T-helper 17 cell (primary cell): ENCODE measurements at places on chromosomes 4 and X.
A peak's percentile ranks its signal among the peaks of the same experiment; 100 is the strongest.

DNA sequence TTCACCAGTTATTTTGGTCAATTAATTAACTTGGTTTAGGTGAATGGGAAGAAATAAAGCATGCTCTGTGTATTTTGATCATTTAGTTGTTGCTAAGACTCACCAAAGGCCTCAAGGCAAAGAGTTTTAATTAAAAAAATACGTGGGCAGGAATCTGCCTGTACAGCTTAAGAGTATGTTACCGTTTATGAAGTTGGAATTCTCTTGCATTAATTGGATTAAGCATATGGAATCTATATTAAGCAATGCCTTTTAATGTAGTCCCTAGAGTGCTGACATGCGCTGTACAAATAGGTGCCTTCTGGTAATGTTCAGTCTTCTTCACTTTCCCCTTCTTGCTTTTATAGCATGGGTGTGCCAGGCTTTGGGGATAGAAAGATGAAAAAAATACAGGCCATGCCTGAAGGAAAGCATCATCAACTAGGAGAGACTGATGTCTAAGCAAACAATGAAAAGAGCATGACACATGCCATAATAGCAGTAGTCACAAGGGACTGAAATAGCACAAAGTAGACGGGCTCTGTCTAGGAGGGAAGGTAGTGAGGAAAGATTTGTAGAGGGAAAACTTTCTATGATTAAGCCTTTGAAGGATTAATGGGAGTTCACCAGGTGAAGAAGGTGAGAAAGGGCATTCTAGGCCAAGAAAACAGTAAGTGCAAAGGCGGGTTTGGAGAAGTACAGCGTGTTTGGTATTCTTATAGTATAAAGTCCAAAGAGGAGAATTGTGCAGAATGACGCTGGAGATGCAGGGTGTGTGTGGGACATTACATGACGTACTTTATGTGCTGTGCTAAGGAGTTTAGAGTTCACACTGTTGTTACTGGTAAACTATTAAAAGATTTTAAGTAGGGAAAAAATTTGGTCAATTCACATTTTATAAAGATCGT is 226.1 kb upstream of the ANXA3 start:
- H3K4me1 ChIP-seq: peaks cover 1% of the 10 kb centered on the region
- no peak for DNase-seq
- H3K36me3 ChIP-seq: no peaks in the 10 kb centered on the region
- peaks cover 34% of the 10 kb centered on the region for H3K27me3 ChIP-seq
- H3K4me3 ChIP-seq: no peak overlapping the region
- H3K27ac ChIP-seq: no peak overlapping the region

DNA sequence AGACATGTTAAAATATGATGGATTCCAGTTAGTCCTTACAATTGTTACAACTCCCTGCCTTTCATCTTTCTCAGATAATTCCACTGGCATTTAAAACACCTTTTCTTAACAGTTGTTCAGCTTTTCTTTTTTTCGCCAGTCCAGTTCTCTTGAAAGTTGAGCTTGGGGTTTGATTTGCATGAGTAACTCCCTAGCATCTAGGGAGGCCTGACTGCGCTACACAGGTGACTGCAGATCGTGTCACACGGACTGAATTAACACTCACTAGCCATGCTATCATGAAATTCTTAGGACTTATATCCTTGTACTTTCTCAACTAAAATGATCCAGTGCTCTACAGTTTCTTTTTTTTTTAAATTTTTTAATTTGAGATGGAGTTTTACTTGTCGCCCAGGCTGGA is 69.8 kb downstream of the ARHGAP24 start:
- H3K4me1 ChIP-seq: no peaks in the 10 kb centered on the region
- no peak overlapping the region for H3K27ac ChIP-seq
- no peak for DNase-seq
- H3K4me3 ChIP-seq: no peak overlapping the region
- H3K27me3 ChIP-seq: no peaks in the 10 kb centered on the region

DNA sequence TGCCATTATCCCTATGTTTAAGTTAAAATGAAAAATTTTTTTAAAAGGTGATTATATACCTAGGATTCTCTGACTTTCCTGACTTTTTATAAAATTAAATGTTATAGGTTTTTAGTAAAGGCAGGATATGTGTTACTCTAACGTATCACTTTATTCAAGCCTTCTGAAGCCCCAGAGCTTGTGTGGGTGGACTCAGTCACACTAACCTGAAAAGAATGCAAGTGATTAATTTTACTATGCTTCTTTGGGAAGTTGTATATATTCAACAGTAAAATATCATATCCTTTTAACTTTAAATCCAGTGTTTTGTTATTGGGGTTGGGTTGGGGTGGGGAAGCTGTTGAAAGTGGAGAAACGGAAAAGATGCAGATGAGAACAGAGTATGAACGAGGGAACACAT is 22.8 kb downstream of the PDLIM3 start:
- H3K27ac ChIP-seq: no peak overlapping the region
- H3K4me1 ChIP-seq: peaks cover 16% of the 10 kb centered on the region
- DNase-seq: no peak
- H3K27me3 ChIP-seq: peaks cover 73% of the 10 kb centered on the region

GRCh38 chr4:6909970-6910339 is 329 bp downstream of the TBC1D14 start:
- no peak for DNase-seq
- peaks cover 44% of the 10 kb centered on the region for H3K4me1 ChIP-seq
- H3K4me3 ChIP-seq: peak overlapping the region; percentile 97
- H3K27me3 ChIP-seq: no peaks in the 10 kb centered on the region
- peak overlapping the region; percentile 92 for H3K27ac ChIP-seq

GRCh38 chr4:66750273-66750672 is 795.0 kb downstream of the CENPC start:
- no peak overlapping the region for H3K27ac ChIP-seq
- no peaks in the 10 kb centered on the region for H3K4me1 ChIP-seq
- no peaks in the 10 kb centered on the region for H3K27me3 ChIP-seq
- H3K36me3 ChIP-seq: no peaks in the 10 kb centered on the region

GRCh38 chr4:156969911-156970310 is 1.7 kb downstream of the PDGFC start:
- no peak overlapping the region for H3K27ac ChIP-seq
- no peak overlapping the region for H3K4me3 ChIP-seq
- DNase-seq: no peak
- no peaks in the 10 kb centered on the region for H3K36me3 ChIP-seq
- no peaks in the 10 kb centered on the region for H3K4me1 ChIP-seq

DNA sequence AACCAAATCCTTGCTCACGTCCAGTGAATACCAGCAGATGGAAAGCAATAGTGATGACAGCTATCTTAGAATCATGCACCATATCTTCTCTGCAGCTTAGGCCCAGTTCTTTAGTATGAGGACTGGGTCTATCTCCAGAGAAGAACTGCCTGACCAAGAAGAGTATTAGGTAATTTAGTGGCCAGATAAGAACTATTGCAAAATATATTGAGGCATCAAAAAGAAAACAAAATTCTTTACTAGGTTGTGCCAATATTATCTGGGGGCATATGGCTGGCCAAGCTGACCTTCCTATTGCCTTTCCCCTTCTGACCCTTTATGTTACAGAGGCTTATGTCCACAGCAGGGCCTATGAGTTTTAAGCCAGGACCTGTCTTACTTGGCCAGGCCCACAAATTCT is 91.2 kb downstream of the RLIM start:
- no peaks in the 10 kb centered on the region for H3K4me1 ChIP-seq
- H3K4me3 ChIP-seq: no peak overlapping the region
- H3K27ac ChIP-seq: no peak overlapping the region
- no peak for DNase-seq
- H3K27me3 ChIP-seq: no peaks in the 10 kb centered on the region

DNA sequence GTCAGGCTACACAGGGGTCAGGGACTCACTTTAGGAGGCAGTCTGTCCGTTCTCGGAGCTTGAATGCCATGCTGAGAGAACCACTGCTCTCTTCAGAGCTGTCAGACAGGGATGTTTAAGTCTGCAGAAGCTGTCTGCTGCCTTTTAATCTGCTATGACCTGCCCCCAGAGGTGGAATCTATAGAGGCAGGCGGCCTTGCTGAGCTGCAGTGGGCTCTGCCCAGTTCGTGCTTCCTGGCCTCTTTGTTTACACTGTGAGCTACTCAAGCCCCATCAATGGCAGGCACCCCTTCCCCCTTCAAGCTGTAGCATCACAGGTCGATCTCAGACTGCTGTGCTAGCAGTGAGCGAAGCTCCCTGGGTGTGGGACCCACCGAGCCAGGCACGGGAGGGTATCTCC is 31.5 kb upstream of the UNC5C start:
- no peaks in the 10 kb centered on the region for H3K4me1 ChIP-seq
- no peaks in the 10 kb centered on the region for H3K27me3 ChIP-seq
- no peak overlapping the region for H3K27ac ChIP-seq
- H3K4me3 ChIP-seq: no peak overlapping the region
- DNase-seq: no peak

- no peak overlapping the region for H3K27ac ChIP-seq
- H3K4me3 ChIP-seq: no peak overlapping the region
- DNase-seq: no peak
- H3K27me3 ChIP-seq: peaks cover 29% of the 10 kb centered on the region
- H3K36me3 ChIP-seq: no peaks in the 10 kb centered on the region
- peaks cover 9% of the 10 kb centered on the region for H3K4me1 ChIP-seq
Observed at GRCh38 chr4:143399113-143399949, 62.7 kb downstream of the GAB1 start.

DNA sequence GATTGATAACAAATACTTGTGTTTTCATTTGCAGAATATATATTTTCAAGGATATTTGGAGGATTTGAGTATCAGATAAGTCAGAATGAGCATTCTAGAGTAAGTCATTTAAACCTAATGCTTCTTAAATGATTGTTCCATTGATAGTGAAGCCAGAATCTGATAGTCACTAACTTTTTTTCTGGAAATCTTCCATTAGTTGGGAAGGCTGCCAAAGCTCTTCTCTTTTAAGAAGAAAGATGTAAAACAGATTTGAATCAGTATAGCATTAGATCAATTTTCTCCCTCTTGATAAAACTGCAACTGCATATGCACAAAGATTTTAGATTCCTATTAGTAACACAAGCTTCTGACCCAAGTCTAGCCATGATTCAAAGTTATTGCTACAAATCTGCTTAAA is 256.7 kb downstream of the SPOCK3 start:
- H3K27me3 ChIP-seq: no peaks in the 10 kb centered on the region
- no peak overlapping the region for H3K27ac ChIP-seq
- no peak for DNase-seq
- H3K36me3 ChIP-seq: no peaks in the 10 kb centered on the region

GRCh38 chrX:19743386-19743785 is 144.0 kb downstream of the SH3KBP1 start:
- no peak for DNase-seq
- peak overlapping the region; percentile 81 for H3K4me3 ChIP-seq
- peaks cover 44% of the 10 kb centered on the region for H3K4me1 ChIP-seq
- H3K27me3 ChIP-seq: no peaks in the 10 kb centered on the region
- H3K36me3 ChIP-seq: peaks cover 2% of the 10 kb centered on the region
- peak overlapping the region; percentile 96 for H3K27ac ChIP-seq

DNA sequence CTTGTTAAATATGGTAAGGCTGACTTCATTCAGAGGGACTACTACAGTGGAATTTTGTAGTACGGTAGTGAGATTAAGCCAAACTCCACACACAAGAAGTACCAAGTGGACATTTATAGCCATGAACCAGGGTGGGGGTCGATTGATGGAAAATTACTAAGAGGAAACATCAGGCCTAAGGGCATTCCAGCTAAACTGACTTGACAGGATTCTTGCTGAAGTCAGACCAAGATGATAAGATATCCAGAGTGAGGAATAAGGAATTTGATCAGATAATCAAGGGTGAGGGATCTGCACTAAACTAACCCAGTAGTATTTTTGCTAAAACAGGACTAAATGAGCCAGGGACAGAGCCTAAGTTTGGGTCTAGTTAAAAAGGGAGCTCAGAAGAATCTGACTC is 597.5 kb downstream of the RPA4 start:
- no peak overlapping the region for H3K27ac ChIP-seq
- H3K36me3 ChIP-seq: no peaks in the 10 kb centered on the region
- DNase-seq: no peak
- H3K27me3 ChIP-seq: no peaks in the 10 kb centered on the region

DNA sequence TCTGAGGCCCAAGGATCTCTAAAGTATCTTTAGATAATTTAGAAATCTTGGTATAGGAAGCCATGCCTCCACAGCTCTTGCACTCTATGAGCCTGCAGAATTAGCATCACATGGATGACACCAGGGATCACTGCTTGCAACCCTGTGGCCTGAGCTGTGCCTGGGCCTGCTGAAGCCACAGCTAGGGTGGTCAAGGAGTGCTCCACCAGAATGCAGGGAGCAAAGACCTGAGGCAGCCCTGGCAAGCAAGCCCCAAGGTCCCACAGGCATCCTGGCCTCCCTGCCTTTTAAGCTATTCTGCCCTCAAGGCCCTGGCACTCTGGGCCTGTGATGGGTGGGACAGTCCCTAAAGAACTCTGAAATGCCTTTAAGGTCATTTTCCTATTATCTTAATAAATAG is 105.2 kb upstream of the NALF2 start:
- no peaks in the 10 kb centered on the region for H3K4me1 ChIP-seq
- no peak for DNase-seq
- peaks cover 6% of the 10 kb centered on the region for H3K27me3 ChIP-seq
- no peak overlapping the region for H3K4me3 ChIP-seq
- H3K27ac ChIP-seq: no peak overlapping the region

DNA sequence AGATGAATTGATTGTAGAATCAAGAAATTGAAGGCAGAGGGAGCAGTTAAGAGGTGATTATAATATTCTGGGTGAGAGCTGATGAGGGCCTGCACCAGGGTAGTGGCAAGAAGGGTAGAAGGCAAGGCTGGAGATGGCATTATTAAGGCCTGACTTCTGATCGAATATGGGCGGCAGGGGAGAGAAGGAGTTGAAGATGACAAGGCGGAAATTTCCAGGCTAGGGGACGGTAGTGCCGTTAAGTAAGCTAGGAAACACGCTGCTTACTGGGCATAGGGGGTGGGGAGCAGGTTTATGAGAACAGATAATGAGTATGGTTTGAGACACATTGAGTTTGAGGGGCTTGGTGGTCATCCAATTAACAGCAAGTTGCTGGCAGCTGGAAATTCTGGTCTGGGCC is 19.5 kb downstream of the BCORL1 start:
- peaks cover 5% of the 10 kb centered on the region for H3K36me3 ChIP-seq
- H3K27me3 ChIP-seq: no peaks in the 10 kb centered on the region
- no peak for DNase-seq
- peaks cover 17% of the 10 kb centered on the region for H3K4me1 ChIP-seq

DNA sequence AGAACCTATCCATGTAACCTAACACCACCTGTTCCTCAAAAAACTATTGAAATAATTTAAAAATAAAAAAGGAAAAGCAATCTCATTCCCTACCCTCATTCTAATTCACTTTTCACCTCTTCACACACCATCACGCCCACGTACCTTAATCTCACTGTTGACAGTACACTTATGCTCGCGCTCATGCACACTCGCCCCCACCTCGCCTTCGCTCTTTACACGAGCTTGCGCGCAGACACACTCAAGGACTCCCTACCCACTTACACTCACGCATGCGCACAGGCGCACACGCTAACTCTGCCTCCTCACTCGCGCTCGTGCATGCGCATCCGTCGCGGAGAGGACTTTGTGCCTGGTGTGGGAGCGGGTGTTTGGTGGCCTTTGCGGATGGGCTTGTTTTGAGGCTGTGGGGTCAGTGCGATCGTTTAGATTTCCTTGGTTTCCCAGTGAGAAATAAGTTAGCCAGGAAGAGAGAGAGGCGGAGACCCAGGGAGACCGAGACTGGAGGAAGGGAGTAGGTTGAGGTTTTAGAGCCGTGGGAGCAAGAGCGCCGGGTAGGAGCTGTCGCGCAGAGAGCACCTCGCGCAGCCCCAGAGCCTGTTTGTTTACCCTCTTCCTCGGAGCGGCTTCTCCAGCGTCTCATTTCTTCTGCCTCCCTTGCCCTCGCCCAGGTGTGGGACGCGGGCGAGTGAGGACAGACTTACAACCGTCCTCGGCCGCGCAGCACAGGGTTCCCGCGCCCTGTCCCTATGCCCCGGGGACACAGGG is 8.1 kb upstream of the GSX2 start:
- peak overlapping the region; percentile 91 for H3K4me3 ChIP-seq
- H3K4me1 ChIP-seq: peaks cover 16% of the 10 kb centered on the region
- H3K27ac ChIP-seq: peak overlapping the region; percentile 76
- peaks cover 4% of the 10 kb centered on the region for H3K36me3 ChIP-seq
